Panc1 (cell line): ENCODE measurements at places on chromosomes 4 and X.

GRCh38 chrX:143636831-143637230 lies 930 bp upstream of the SLITRK4 start:
- no peak for DNase-seq

- no peak for DNase-seq
Measured at GRCh38 chr4:84530871-84531270, 31.8 kb upstream of the NKX6-1 start.

GRCh38 chr4:115790812-115791211 lies 677.4 kb upstream of the NDST4 start:
- no peak for DNase-seq

DNA sequence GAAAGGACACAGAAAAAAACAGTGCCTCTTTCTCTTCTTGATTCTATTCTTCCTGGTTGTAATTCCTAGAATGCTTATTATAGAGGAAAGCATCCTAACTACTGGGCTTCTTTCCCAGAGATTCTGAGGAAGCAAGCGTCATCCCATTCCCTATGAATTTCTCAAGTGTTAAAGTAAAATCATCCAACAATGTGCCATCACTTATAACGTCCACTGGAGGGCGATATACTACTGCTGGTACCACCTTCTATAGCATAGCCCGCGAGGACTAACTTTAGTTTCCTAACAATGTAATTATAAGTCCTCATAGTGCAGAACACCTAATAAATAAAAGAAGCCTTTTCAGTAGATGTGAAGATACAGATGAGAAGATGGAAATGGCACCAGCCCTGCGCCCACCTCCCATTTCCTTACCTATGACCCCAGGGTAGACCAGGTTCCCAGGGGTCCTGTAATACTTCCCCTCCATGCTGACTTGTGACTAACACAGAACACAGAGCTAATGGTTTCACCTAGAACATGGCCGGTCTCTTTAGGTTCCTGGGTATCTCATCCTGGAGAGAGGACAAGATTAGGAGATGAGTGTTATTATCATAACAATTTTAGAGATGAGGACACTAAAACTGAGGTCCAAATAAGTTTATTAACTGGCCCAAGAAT lies 4.2 kb downstream of the CENPVL3 start:
- DNase-seq: peak; percentile 17

DNA sequence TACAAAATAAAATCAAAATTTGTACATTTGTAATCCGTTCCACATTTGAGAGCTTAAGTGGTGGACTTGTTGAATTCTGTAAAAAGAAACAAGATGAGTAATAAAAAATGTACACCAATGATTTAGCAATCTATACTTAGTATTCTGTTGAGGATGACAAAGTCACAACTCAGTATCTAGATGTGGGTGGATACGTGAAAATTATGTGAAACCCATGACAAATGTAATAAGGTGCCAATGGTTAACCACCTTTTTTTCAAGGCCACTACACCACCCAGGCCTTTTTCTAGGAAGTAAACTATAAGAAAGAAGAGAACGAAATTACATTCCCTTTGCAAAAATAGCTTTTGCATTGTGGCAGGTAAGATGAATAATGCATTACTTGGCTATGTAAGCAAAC lies 77.0 kb downstream of the ATP8A1 start:
- no peak for DNase-seq

- DNase-seq: peak; percentile 32
Measured at GRCh38 chr4:138938366-138938690, 77.3 kb upstream of the NOCT start.

- DNase-seq: no peak
Measured at GRCh38 chr4:31687717-31688342, 967.7 kb downstream of the PCDH7 start.
